ENCODE measurements at places on chromosomes 11 and 22. TPM values are rescaled to one million over a fixed set of nuclear protein-coding genes. Genes with fewer than 3 reads are reported as not detected.

Gene GLYAT
- not detected for total RNA-seq

Gene ARFIP2
- 40.1 TPM for total RNA-seq

Gene OTOG
- 3.3 TPM for total RNA-seq

Gene NCR3LG1
- total RNA-seq = 8.1 TPM

Gene FLRT1
- total RNA-seq = 0.76 TPM

Gene FBXO3
- total RNA-seq = 30.4 TPM
